ENCODE measurements at places on chromosomes 12 and 14. TPM values are rescaled to one million over a fixed set of nuclear protein-coding genes. Genes with fewer than 3 reads are reported as not detected.
A peak's percentile ranks its signal among the peaks of the same experiment; 100 is the strongest.

DNA sequence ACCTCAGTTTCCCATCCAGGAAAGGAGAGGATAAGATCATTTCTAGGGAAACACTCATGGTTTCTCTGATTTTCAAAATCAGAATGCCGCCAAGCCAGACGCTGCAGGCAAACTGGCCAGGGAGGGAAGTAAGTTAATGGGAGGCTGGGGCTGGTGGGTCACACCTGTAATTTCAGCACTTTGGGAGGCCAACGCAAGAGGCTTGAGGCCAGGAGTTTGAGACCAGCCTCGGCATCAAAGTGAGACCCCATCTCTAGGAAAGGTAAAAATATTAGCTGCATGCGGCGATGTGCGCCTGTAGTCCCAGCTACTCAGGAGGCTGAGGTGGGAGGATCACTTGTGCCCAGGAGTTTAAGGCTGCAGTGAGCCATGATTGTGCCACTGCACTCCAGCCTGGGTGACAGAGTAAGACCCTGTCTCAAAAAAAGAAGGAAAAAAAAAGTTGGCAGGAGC is 587 bp downstream of the SELPLG start:
- no peak for DNase-seq

DNA sequence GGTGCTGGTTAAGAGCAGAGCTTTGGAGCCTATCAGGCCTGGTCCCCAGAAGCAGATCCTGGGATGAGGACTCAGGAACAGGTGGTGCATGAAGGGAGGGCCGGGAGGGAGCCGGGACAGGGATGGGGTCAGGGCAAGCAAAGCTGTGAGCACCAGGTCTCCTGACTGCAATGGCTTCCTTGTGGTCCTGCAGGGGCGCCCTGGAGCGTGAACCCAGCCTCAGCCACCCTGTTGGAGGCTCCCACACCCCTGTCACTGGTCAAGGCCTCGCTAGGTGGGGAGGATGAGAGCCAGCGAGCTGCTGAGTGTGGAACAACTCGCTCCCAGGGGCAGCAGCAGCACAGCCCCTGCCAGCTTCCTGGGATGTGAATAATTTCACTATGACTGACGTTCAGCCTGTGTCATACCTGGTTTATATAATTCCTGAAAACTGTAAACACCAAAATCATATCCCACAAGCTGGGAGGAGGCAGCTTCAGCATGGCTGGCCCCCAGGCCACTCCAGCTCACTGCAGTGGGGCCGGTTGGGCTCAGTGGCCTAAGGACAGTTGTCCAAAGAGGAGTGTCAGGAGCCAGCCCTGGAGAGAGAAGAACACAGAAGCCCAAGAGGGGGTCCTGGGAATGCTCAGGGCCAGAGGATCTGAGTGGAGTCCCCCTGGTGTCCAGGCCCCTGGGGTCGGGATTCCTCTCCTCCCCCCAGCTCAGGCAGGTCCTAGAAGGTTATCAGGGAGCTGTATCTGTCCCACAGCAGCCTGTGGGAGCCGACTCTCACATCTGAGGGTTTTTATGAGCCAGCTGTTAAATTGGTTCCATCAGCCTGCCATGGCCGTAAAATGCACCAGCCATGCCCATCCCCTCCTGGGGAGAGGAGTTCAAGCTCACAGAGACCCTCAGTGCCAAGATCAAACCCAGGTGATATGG is 272.9 kb downstream of the ADGRD1 start:
- no peak for DNase-seq

DNA sequence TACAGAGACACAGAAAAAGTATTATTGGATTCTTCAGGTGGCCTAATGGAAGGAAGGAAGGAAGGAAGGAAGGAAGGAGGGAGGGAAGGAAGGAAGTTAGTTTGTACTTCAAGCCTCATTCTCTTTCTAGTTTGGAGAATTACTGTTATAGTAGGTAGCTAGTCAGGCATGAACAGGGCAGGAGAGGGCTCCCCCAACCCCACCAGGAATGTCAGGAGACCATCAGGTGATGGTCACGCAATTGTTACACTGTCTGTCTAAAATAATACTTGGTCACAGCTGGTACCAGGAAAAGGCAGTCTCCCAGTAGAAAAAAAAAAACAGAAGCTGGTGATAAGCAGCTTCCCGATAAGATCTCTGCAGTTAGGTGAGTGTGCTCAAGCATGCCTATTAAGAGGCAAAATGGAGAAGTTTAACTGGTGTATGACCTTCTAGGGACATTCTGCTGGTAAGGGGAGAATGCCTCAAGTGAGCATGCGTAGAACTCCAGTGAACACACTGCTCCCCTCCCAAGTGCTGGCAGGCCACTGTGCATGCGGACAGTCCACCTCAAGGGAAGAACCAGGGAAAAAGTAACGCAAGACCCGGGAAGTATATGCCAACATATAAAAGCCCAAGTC is 358.4 kb upstream of the SOX5 start:
- DNase-seq = no peak

- peak; percentile 95 for DNase-seq
Measured at GRCh38 chr12:6937481-6938352, 5.9 kb upstream of the RNU7-1 start.

HHIPL1 gene
- 1.5 TPM for total RNA-seq

DNA sequence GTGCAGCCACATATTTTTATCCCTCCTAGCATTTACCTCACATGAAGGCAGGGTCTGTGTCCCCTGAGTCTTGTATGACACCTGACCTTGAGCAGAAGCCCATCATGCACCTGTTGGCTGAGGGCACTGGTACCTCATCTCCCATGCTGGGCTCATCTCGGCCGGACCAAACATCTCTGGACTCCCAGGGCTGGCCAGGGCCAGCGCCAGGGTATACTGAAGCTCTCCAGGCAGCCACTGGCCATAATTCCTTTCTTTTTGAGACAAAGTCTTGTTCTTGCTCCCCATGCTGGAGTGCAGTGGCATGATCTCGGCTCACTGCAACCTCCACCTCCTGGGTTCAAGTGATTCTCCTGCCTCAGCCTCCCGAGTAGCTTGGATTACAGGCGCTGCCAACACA is 22.0 kb downstream of the HVCN1 start:
- DNase-seq = no peak

ZDHHC22 gene
- not detected for total RNA-seq

DNA sequence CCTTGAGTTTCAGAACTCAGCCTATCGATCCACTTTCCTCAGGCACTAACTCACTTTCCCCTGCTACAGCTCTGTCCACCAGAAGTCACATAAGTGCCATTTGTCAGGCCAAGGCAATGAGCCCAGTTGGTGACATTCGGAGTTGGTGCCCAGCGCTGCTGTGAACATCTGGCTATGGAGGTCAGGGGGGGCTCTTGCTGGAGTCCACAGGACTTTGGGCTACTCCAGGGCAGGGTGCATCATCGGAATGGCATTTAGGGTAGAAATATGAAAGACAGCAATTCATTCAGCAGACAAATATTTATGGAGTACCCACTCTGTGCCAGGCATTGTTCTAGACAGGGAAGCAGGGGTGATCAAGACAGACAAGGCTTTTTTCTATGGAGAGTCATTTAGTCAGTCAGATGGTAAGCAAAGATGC is 1.5 kb upstream of the PPP1CC start:
- DNase-seq = no peak

DNA sequence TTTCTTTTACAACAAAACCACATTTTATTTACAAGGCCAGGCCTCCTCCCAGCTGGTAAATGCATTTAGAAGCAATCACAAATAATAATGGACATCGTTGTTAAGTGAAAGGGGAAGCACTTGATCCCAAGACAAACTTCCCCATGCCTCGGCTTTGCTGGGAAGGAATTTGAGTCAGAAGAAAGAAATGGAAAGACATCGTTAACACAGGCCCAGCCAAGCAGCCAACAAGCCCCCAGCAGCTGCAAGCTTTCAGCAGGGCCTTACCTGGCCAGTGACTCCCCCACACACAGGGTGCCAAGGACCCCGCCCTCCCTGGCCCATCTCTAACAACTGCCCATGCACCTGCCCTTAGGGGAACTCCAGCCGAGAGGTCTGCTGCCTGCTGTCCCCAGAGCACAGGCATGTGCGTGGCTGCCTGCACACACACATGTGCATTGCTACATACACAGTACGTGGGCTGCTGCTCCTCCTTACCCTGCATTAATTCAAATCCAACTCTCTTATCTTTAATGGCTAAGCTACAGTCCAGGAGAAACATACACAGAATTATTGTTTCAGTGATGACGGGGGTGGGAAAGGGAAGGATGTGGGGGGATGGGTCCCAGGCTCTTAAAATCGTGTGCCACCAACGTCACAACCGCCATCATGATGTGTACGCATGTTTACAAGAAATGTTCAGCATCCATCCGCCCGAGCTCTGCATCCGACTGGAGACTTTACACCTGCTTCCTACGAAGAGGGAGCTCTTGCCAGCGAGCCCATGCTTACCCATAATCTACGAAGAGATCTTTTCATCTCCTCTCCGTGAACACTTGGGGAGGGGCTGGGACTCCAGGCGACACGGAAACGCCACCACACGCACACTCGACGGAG is 9.8 kb downstream of the BCL11B start:
- DNase-seq = no peak

LRP1-AS gene
- total RNA-seq = not detected

KRT72 gene
- total RNA-seq = not detected

DNA sequence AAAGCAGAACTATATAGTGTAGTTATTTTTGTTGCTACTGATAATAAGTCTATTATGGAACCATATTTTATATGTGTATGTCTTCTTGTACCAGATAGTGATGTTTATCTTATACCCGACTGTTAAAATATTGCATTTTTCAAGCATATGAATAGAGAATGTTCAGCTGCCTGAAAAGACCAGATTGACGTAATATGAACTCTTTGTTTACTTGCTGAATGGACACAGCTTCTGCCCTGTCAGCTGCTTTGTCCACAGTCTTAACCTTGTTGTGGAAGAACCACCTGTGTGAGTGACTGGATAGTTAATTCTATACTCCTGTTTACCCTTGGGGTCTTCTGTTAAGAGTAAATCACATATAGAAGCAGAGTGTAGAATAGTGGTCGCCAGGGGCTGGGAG is 109.3 kb downstream of the LGR5 start:
- no peak for DNase-seq

GRCh38 chr14:79573486-79573885 is 637.8 kb downstream of the DIO2 start:
- DNase-seq = no peak
